ENCODE measurements at places on chromosomes 1 and 21.

GRCh38 chr1:91777630-91778300 lies 108.2 kb downstream of the TGFBR3 start:
- no peak for DNase-seq

- no peak for DNase-seq
These were observed 53.0 kb downstream of the CRB1 start for GRCh38 chr1:197320991-197321531.

DNA sequence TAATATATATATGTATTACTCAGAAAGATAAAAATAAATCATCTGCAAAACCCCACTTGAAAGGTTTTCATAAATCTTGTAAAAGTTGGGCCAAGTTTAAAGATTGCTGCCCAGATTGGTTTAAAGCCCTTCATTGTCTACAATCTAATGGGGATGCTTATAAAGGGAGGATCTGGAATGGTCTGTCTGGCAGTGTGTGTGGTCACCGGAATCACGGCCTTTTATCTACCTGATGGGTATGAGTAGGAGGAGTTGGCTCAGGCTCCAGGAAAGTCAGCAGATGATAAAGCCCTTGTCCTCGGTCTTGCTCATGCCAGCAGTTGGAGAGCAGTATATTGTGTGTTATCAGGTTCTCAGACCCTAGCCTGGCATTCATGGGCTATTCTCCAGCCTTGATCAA lies 197.7 kb downstream of the ROR1 start:
- DNase-seq, result no peak

- no peak for DNase-seq
These were observed 21.6 kb downstream of the NAV1 start for GRCh38 chr1:201560328-201561194.

DNA sequence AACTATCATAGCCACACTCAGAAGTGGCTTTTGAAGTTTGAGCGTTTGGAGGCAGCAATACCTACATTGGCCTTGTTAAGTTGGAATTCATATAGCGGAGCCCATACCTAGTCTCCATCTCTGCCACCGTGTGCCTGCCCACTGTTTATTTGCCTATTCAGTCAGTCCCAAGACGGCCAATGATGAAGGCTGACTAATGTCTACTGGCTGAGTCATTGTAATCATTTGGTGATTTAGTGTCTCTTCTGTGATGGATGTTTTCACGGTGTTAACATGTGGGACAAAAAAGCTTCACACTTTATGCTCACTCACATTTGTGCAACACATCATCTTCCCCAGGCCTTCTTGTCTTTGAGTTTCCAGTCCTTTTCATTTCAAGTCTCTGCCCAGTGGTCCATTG lies 92.6 kb upstream of the PBX1 start:
- no peak for DNase-seq

- DNase-seq, result no peak
These were observed 35.3 kb downstream of the TMEM50B start for GRCh38 chr21:33444499-33444898.

DNA sequence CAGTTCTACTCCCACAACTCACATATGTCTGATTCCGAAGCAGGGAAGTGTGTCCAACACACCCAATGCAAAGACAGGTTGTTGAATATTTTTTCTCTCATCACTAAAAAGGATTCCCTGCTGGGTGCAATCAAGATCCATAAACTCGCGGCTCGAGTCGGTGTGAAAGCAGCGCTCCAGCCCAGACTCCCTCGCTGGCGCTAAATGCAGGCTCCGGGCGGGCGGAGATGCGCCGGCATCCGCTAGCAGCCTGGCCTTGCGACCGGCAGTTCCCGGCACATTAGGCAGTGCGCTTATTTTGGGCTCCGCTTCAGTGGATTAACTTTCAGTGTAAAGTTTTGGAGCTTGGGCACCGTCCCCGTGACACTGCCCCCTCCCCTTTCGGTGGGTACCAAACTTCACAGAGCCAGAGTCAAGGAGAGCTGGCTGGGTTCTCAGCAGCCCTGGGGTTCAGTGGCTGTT lies 87.7 kb upstream of the POU3F1 start:
- no peak for DNase-seq

DNA sequence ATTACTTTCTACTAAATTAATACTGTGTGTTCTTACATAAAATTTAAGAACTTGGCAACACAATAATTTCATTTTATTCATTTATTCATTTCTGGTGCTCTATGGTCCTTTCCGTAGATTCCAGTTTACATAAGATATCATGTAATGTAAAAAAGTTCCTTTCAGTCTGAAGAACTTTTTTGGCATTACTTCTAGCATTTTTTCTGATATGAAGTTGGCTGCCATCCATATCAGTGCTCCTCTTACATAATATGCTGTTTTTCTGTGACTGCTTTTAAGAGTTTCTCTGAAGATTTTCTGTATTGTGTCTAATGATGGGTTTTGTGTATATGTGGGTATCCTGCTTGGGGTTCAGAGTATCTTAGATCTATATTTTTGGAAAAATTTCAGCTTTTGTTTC lies 34.8 kb downstream of the LIN9 start:
- DNase-seq, result no peak

- no peak for DNase-seq
These were observed 43.0 kb downstream of the PLXNA2 start for GRCh38 chr1:208201229-208201628.

DNA sequence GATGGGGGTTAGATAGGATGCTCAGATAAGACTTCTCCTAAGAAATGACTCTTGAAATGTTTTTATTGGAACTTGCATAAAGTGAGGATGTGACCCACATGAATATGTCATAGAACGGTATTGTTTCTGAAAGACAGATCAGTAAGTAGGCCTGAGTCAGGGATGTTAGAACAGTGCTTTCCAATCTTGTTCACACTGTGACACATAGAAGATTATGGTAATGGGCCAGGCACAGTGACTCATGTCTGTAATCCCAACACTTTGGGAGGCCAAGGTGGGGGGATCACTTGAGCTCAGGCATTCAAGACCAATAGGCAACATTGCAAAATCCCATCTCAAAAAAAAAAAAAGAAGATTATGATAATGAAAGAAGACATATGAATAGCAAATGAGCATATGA lies 32.9 kb downstream of the FMO4 start:
- DNase-seq, result no peak

GRCh38 chr1:106998431-106999002 lies 58.0 kb upstream of the PRMT6 start:
- no peak for DNase-seq

Measured in stimulated activated CD4-positive, alpha-beta T cell treated with anti-CD3 and anti-CD28 coated beads, Interleukin-1b, Interleukin-23, amount 100 ng/mL, for 1 hour (primary cell).